ENCODE measurements at places on chromosomes 1 and 21.

DNA sequence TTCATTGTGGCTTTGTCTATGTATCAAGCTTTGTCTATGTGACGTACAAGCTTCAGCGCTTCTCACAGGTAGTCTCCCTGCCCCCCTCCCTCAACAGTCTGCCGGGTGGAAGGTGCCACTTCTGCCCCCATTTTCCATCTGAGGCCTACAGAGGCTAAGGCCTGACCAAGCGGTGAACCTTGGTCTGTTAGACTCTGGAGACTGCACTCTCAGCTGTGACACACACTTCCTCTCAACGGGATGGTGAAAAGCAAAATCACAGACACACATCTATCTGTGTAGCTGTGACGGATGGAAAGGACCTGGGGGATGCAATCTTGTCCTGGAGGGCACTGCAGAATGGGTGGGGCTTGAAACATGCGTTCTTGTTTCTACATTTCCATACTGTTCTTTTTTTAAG lies 152.9 kb upstream of the EDN2 start:
- DNase-seq, result no peak

GRCh38 chr1:1943834-1944570 lies 24.9 kb upstream of the TMEM52 start:
- peak; percentile 20 for DNase-seq

- no peak for DNase-seq
Observed at GRCh38 chr1:68429233-68429808, 20.4 kb downstream of the RPE65 start.

- peak; percentile 61 for DNase-seq
Observed at GRCh38 chr1:153568367-153569099, 2.9 kb upstream of the S100A2 start.

DNA sequence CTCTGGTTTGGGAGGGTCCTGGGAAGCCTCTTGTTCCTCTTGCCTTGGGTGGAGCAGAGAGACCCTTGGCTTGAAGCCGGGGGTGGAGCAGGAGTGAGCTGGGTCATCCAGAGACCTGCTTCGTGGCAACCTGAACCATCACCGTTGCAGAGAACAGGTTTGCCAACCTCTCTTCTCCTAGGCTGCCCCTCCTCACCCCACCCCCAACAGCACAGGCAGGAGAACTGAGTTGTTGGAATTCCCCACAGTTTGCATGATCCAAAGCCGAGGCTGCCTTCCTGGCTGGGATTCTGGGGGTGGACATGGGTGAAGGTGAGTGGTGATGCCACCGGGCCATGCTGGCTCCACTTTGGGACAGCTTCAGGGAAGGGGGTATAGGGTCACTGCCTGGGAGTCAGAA lies 2.2 kb downstream of the WNT4 start:
- DNase-seq, result no peak

DNA sequence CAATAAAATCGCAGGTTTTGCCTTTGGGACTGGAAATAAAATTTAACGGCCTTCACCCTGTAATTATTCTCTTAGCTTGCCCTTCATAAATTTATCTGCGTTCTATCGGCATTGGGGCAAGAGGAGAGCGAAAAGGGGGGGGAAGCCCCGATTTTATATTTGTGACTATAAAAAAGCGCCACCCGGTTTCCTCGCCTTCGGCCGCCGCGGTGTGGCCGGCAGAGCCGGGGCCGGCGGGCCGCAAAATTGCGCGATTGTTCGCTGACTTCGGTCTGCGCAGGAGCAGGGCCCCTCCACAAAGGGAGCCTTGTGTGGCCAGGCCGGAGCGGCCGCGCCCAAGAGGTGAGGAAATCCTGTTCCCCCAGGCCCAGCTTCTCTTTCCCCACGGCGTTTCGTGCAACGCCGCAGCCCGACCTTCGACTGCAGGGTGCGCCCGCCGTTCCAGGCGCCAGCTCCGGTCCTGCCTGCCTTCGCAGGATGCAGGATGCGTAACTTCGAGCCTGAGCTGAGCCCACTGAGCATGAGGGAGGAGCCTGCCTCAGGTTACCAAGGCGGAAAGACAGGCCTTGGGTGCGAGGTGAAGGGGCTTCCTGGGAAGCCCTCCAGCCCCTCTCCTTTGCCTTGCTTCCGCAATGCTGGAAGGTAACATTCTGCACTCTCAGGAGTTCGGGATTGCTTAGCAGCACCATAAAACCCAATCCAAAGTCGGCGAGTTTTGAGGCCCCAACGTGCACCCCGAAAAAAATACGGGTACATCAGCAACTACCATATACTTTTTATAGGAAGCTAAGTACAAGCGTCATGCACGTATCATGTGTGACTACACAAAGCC lies 4.9 kb upstream of the TBX15 start:
- no peak for DNase-seq

DNA sequence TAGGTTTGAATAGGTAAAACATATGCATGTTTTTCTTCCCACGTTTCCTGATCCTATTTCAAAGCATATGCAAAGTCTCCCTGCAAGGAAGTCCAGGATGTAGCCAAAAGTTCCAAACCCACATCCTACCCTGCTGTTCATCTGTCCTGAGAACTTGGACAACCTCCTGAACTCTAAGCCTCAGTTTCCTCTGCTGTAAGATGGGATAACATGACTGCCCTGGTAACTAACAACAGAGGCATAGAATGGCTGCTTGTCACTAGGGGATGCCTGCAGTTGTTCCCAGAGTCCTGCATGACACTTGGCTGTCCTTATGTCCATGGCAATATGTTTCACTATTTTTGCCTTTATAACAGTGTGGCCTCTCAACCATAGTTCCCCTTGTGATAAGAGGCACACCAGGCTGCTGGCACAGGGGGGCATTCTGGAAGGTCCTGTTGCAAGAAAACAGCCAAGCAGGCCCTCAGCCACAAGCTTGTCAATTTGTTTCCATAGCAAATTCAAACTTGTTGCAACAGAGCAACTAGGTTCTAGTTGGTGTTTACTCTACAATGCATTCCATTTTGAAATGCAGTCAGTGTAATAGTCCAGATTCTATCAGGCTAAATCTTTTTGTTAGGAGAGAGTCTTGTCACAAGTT lies 1.5 kb upstream of the HDGF start:
- DNase-seq, result no peak

GRCh38 chr1:44406737-44407429 lies 1.8 kb downstream of the RNF220 start:
- no peak for DNase-seq

DNA sequence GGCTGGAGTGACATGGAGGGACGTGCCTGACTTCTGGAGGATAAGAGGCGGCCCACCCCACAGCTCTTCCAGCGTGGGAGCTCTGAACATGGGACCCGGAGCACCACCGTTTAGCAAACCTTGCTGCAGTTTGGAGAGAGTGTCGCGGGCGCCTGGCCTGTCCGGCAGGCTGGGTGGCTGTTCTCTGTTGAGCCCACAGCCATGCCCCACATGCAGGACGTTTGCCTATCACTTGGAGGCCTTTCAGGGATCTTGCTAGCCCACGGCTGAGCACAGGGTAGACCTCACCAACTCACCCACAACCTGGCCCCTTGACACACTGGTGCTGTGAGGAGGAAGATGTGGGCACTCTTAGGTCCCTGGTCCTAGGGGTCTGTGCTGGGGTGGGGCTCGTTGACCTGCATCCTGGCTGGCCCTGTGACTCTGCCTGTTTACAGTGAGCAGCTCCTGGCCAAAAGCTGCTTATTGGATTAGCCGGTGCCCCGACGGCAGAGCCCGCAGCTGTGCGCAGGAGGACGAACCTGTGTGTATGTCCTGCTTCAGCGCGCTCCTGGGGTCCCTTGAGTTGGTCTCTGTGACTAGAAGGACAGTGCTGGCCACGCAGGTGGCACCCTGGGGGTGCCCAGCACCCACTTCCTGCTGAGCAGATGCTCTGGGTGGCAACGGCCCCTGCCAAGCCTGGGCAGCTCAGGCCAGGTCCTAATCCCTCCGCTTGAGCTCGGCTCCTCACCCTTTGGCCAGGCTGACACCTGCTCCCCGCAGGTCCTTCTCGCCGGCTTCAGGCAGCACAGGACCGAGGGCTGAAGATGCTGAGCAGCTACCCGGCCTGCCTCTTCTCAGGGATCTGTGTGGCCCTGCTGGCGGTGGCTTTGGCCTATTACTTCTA lies 72.4 kb upstream of the TRAPPC10 start:
- no peak for DNase-seq

DNA sequence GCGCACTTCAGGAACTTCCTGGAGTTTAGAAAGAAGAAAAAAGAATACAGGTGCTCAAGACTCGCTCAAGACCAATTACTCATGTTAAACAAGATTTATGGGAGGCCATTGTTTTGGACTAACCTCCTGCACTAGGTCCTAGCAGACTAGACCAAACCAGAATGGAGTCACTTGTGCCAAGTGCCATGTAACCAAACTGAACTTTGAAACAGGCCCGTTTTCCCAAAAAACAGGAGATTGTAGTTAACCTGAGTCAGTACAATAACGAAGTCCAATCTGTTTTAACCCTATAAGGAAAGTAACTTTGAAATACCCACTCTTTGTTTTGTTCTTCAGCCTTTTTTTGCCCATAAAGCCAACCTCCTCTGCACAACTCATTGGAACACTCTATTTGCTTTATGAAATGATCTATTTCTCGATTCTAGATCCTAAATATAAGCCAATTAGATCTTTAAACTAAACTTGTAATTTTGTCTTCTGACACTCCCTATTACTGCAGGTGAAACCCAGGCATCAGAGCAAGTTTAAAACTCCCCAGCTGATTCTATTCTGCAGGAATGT lies 695 bp upstream of the NTPCR start:
- no peak for DNase-seq

GRCh38 chr1:175265091-175265490 lies 72.5 kb upstream of the KIAA0040 start:
- no peak for DNase-seq

- no peak for DNase-seq
Observed at GRCh38 chr1:44672961-44673674, 1.2 kb downstream of the TMEM53 start.

DNA sequence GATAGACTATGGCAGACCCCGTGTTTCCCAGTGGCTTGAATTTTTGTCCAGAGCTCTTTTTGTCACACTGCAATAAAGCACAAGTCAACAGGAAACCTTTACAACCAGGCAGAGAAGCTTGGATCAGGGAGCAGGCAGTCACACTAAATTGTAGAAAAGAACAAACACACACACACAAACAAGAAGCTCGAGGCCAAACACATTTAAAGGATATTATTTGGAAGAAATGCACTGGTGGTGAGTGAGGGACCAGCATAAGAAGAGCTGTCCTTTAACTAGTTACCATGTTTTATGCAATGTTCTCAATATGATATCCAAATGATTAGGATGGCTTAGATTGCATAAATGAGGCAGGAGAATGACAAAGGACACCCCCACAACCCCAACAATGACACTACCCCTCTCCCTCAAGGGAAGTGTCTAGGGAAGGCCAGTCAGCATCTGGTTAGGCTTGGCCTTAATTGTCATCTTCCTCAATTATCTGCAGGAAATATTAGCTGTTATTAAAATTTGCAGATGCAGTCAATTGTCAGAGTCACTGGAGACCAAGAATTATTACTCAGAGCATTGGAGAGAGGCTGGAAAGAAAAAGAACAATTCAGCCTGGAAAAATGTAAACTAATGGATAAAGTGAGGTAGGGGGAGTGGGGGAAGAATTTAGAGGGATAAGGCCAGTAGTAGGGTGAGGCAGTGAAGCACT lies 35.3 kb downstream of the DDR2 start:
- DNase-seq, result no peak

DNA sequence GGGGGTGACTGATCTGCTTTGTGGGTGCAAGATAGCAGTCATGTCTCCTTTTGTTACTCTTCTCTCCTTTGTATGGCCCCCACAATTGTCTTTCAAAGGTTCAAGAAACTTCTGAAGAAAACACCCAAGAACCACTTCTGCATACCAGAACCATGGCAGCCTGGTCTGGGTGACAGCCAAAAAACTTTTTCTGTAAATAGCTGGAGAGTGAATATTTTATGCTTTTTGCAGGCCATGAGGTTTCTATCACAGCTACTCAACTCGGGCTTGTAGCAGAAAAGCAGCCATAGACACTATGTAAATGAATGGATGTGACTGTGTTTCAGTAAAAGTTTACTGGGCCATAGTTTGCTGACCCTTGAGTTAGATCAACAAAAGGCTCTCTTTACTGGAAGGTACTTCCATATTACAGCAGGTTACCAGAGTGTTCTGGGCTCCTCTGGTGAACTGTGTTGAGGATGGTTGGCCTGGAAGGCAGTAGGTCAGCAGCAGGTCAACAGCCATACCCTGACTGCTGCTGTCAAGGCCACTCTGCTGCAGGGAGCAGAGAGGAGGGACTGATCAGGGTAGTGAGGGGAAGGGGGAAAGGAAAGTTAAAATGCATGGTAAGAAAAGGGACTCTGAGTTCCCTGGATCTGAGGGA lies 116.4 kb downstream of the GDAP2 start:
- DNase-seq, result no peak

DNA sequence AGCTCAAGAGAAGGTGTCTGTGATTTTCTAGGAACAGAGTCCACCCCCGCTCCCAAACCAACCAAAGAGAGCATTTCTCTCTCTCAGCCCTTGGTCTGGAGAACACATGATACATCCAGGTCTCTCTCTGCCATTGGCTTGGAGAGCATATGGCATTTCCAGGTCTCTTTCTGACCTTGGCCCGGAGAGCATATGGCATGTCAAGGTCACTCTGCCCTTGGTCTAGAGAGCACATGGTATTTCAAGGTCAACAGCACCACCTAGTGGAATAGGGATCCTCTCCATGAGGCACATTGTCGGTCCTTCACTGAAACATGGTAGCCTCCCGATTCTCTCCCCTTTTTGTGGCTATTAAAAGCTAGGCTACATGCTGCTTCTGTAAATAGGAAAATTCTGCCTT lies 437.7 kb upstream of the OLFM3 start:
- no peak for DNase-seq

DNA sequence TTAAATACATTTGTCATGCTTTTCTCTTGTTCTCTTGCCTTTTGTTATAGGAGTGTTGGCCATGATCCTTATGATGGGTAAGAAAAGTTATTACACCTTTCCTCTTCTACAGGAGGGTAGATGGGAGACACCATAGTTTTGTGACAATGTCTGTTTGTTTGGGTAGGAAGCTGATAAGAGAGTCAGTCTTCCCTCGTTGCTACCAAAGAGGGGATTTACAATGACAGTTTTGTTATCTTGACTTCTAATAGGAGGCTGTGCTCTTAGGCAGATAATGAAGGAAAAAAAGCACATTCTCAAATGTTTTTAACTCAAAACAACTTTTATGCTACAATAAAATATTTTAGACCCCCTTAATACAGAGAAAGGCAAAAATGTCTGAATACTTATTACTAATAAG lies 48.0 kb upstream of the WLS start:
- no peak for DNase-seq

DNA sequence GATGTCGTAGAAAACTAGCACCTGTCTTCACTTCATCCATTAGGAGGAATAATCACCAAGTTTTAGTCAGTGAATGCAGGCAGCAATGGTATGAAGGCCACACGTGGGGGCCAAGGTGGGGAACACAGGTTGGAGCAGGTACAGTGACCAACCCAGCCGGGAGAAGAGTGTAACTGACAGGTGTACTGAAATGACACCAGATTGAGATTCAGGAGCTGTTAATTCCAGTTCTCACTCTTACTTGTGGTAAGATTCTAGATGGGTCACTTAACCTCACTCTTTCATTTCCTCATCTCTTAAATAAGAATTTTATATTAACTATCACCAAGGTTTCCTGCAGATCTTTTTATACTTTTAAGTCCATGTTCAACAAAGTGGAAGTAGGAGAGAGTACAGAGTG lies 206.2 kb upstream of the PTBP2 start:
- no peak for DNase-seq
